ENCODE measurements at places on chromosomes 12 and 14.
A peak's percentile ranks its signal among the peaks of the same experiment; 100 is the strongest.

DNA sequence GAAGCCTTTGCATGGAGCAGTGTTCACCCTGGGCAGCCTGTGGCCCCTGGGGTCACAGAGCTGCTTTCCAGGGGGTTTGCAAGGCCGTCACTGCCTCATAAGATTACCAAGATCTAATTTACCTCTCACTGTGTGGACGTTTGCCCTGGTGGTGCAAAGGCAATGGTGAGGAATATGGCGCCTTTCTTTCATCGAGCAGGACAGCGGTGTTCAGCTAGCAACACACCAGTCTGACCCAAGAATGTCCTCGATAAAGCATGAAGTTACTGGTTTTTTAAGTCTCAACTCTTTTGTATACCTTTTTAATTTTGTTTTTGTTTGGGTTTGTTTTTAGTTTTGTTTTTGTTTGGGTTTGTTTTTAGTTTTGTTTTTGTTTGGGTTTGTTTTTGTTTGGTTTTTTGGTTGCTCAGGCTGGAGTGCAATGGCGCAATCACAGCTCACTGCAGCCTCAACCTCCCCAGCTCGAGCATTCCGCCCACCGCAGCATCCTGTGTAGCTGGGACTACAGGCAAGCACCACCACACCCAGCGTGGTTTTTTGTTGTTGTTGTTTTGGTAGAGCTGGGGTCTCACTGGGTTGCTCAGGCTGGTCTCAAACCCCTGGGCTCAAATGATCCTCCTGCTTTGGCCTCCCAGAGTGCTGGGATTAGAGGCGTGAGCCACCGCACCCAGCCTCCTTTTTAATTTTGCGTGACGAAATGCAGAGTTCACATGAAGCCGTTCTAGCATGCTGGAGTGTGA, 57.9 kb downstream of the PPP2R5C start:
- no peak for DNase-seq

DNA sequence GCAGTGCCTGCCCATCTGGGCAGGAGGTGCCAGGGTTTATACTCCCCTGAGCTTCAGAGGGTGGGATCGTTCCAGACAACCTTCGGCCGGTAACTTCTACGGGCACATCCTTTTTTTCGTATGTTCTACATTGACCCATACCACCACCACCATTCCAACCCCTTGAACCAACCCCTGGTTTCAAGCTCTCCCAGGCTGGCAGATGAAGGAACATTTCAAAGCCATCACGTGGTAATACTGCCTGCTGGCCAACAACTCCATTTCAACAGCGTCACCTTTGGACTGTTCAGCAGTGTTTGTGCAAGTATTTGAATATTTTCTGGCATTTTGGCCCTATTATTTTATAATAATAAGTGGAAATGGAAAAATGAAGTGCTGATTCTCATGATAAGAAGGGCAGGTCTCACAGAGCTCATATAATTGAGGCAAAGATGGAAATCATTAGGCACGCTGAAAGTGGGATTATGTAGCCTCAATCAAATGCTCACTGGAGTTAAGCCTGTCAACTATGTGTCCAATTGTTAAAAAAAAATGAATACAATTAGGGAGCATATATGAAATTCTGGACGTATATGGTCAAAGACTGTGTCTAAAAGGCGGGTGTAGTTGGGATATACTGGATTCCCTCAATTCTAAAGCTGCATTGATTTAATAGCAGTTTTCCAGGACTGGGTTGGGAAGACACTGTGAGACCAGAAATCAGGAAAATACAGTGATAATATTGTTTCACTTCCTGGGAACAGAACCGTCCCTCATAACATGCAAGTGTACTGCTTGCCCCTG, 162.1 kb downstream of the ZFP36L1 start:
- no peak for DNase-seq

DNA sequence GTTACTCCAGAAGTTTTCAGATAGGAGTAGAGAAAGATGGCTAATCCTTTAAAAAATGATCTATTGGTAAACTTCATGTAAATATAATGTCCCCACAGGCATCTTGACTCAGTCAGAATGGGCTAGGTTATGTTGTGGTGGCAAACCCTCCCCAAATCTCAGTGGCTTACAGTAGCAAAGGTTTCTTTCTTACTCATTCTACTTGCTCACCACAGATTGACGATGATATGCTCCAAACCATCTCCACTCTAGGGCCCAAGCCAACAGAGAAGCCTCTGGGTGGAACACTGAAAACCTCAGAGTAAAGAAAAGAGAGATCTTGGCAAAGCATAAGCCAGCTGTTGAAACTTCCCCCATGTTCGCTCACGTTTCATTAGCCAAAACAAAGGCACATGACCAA, 146.4 kb downstream of the EMP1 start:
- peak; percentile 15 for DNase-seq

- DNase-seq, result no peak
These were observed 24.2 kb downstream of the OTUB2 start for GRCh38 chr14:94050231-94050880.

DNA sequence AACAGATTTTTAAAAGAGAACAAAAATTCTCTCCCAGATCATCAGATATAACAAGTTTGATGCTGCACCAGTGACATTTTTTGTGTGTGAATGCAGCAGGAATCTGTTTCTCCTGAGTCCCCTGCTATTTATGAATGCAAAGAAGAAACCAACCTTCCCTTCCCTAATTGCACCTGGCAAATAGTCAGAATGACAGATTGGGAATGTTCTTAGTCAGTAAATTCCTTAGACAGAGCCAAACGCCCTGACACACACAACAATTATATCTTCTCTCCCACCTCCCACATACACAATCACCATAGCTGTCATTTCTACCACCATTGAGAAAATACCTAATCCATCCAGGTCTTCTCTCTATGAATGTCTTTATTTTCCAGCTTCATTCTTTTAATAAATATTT, 174.4 kb downstream of the ALG10B start:
- no peak for DNase-seq

DNA sequence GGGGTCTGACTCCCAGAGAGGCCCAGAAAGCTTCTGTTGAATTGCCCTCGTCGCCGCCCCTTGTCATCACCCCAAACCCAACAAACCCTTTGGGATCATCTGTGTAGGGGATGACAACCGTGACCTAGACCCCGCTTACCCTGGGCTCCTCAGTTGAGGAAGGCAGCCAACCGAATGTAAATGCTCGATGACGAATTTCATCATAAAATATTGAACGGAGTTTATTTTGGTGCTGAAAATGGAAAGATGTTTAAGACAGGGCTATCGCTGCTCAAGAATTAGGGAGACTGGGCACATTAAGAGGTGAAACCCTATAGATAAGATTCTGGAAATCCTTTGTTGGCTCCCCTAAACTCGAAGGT, 512 bp downstream of the ACTR10 start:
- DNase-seq, result peak; percentile 36

GRCh38 chr14:89296281-89296745, 120.7 kb downstream of the FOXN3 start:
- DNase-seq, result no peak

Measured in ELR (cell line).